ENCODE measurements at places on chromosomes 6 and 20. TPM values are rescaled to one million over a fixed set of nuclear protein-coding genes. Genes with fewer than 3 reads are reported as not detected.

AGPAT4 gene
- 6.2 TPM for total RNA-seq

KIAA1755 gene
- 1.5 TPM for total RNA-seq

BMP2 gene
- total RNA-seq: 2.2 TPM

GRM1 gene
- not detected for total RNA-seq

OPRM1 gene
- total RNA-seq: not detected

PYGB gene
- total RNA-seq: 218 TPM
